Caki2 (cell line): ENCODE measurements at places on chromosomes 3 and 15. TPM values are rescaled to one million over a fixed set of nuclear protein-coding genes. Genes with fewer than 3 reads are reported as not detected.
A peak's percentile ranks its signal among the peaks of the same experiment; 100 is the strongest.

Gene GPR149
- not detected in 2 replicates for total RNA-seq

GRCh38 chr3:98333989-98334606 is 19.6 kb upstream of the OR5K4 start:
- DNase-seq, result no peak

GRCh38 chr3:100043271-100043670 is 71.0 kb downstream of the FILIP1L start:
- no peak for DNase-seq

DNA sequence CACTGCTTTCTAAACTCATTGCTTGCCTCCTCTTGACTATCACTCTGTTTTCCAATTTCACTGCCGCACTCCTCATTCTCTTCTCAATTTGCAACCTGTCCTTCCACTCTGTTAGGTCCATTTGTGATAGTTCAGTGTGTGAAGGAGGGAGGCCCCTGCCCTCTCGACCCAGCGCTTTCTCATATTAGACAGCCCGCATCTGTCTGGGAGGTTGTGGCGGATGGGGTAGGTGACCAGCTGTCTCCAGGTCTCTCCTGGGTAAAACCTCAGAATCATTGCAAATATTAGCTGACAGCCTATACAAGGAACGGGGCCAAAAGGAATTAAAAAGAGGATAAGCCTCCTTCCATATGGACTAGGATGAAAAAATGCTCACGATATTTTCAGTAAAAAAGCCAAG is 358.3 kb downstream of the SHQ1 start:
- no peak for DNase-seq

DNA sequence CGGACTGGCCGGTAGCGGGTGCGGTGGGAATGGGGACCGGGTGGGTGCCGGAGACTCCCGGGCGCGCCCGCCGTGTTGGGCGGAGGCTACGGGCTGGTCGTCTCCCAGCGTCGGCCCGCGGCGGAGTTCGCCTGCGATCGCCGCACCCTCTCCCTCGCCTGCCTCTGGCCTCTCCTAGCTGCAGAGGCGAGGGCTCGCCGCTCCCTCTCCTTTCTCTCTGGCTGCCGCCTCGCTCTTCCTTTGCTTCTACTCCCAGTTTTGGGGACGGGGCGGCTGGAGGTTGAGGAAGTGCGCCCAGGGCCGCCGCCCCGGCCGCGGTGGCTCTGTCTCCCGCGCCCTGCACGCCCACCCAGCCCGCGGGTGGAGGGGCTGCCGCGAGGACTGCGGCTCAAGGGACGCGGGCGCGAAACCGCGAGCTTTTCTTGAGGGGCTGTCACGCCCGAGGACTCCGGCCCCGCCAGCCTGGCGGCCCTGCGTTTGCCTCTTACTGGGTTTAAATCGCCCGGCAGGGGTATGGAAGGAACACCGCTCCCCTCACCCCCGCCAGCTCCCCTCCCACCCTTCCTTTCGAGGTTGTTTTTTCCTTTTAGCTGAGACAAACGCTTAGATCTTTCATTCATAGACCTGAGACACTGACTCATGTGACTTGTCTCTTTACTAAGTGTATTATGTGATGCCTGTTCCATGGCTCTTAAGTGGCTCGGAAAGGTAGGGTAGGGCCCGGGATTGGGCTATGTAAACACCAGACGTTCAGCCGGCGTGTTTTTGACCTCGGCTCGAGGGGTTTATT is 654 bp downstream of the PIK3CA start:
- peak; percentile 75 for DNase-seq

- DNase-seq, result no peak
Observed at GRCh38 chr15:33160581-33161165, 33.8 kb downstream of the FMN1 start.

- no peak for DNase-seq
Observed at GRCh38 chr3:71307991-71308697, 275.4 kb downstream of the FOXP1 start.

DNA sequence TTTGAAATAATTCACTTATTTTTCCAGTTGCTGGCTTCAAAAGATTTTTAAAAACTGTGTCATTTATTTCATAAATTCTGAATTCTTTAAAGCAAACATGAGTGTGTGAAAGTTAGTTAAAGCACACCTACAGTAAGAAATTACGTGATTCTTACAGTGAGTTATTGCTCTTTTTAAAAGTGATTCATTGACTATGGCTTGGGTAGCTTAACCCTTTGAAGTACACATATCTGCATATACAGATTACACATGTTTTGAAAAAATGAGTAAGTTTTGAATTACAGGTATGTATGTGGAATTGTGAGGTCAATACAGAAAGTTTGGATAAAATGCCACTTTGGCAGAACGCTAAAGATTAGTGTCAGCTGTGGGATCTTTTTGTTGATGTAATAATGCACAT is 64.5 kb upstream of the MBNL1 start:
- DNase-seq, result no peak

GRCh38 chr3:65938676-65939075 is 100.0 kb downstream of the MAGI1 start:
- no peak for DNase-seq

DNA sequence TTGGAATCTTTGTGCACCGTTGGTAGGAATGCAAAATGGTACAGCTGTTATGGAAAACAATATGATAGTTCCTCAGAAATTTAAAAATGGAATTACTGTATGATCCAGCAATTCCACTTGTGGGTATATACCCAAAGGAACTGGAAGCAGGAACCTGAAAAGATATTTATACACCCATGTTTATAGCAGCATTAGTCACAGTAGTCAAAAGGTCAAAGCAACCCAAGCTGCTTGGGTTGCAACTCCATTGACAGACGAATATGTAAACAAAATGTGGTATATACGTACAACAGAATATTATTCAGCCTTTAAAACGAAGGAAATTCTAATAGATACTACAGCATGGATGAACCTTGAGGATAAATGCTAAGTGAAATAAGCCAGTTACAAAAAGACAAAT is 35.0 kb upstream of the CAPN3 start:
- DNase-seq, result no peak

- DNase-seq, result no peak
Observed at GRCh38 chr3:48532977-48533337, 23.6 kb downstream of the PFKFB4 start.

DNA sequence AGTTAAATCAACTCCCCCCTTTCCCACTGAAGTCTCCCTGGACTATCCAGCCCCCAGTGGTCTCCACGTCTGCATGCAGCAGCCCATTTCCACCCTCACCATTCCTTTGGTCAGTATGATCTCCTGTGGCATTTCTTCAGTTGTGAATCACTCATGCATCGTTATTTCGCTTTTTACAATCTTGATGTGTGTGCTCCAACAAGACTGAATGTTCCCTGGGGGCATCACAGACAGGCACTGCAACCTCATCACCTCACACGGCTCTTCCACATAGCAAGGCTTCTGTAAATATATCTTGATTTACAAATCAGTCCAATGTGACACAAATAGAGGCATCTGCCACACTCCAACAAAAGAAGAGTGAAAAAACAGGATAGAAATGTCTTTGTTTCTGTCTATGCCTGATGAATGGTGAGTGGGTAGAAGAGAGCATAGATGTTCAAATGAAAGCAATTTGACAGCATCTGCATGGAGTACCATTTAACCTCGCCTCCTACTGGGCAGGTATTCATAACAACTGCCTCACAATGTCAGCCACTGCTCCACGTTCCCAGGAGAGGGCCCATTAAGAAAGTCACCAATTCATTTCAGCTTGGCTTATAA is 5.2 kb downstream of the HEG1 start:
- DNase-seq, result no peak

DNA sequence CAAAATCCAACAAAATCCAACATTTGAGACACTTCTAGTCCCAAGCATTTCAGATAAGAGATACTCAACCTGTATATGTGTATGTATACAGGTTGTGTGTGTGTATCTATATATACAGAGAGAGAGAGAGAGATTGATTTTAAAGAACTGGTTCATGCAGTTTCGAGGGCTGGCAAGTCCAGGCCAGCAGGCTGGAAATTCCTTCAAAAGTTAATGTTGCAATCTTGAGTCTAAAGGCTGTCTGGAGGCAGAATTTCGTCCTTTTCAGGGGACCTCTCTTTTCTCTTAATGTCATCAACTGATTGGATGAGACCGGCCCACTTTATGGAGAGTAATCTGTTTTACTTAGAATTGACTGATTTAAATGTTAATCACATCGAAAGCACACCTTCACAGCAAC is 199.6 kb upstream of the IL12A start:
- no peak for DNase-seq

- DNase-seq, result no peak
Observed at GRCh38 chr3:141860086-141860669, 16.3 kb upstream of the ATP1B3 start.

DNA sequence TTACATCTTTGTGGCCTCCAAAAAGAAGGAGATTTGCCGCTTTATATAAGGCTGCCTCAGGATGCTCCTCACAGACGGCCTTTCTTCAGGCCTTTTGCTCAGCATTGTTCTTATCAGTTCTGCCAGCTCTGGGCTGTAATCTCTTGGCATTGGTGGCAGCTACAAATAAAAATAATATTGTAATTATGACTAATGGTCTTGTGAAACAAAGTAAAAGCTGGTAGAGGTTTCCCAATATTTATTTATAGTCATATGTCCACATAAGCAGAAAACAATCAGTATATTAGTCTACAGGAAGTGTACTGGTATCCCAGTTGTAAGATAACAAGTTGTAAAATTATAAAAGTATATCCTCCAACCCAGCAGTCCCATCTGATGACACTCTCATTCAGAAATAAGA is 7.3 kb downstream of the NEK4 start:
- no peak for DNase-seq

DNA sequence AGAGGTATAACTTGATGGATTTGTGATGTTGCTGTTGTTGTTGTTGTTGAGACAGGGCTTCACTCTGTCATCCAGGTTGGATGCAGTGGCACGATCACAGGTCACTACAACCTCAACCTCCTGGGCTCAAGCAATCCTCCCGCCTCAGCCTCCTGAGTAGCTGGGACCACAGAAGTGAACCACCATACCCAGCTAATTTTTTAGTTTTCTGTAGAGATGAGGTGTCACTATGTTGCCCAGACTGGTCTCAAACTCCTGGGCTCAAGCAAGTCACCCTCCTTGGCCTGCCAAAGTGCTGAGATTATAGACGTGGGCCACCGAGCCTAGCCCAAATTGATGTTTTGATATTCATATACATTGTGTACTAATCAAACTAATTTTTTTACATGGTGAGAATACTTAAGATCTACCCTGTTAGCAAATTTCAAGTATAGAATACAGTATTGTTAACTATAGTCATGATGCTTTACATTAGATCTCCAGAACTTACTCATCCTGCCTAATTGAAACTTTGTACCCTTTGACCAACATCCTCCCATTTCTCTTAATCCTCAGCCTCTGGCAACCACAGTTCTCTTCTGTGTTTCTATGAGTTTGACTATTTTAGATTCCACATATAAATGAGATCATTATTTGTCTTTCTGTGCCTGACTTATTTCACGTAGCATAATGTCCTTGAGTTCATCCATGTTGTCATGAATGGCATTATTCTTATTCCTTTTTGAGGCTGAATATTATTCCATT is 23.2 kb downstream of the LMCD1 start:
- no peak for DNase-seq

- no peak for DNase-seq
Observed at GRCh38 chr3:113223475-113224281, 12.3 kb downstream of the BOC start.

Gene GASK1A
- total RNA-seq, result 0.24 TPM in 1 of 2 replicates, not detected in the other

Gene ISLR
- total RNA-seq, result not detected in 2 replicates

Gene TEX55
- total RNA-seq, result not detected in 2 replicates

DNA sequence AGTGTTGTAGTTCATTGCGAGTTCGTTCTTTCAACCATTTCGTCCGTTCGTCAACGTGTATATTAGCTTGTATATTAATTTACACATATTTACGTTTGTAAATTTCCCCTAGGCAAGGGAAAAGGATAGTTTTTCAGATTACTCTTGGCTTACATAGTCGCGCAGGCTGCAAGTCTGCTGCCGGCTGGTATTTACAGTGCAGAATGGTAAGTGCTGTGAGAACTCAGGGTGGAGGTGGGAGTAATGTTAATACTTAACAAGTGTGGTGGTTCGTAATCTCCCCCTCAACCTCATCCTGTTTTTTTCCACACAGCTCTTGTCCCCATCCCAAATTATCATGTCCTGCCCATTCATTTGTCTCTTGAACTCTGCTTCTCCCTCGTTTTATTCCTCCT is 766 bp downstream of the FAM98B start:
- no peak for DNase-seq

GRCh38 chr3:27216295-27216855 is 152.8 kb downstream of the NEK10 start:
- no peak for DNase-seq
